ENCODE measurements at places on chromosomes 1 and 21.

- no peak for DNase-seq
Measured at GRCh38 chr1:230140221-230141020, 73.4 kb downstream of the GALNT2 start.

DNA sequence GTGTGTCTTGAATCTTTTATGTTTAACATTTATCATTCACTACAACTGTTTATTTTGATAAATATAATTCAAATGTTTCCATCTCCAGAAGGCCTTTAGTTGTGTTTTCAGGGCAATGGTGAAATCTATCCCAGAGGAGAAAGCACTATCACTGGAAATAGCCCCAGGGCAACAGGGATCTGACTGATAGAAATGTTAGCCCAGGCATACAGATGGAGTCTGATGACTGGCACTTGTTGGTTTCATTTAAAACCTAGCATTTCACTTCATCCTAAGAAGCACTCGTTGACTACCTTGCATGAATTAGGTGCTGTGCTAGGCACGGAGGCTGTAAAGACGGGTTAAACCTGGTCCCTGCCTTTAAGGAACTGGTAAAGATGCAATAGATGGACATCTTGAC, 103.1 kb downstream of the C1orf21 start:
- DNase-seq: no peak

- no peak for DNase-seq
Measured at GRCh38 chr1:23018661-23019093, 591 bp upstream of the KDM1A start.

DNA sequence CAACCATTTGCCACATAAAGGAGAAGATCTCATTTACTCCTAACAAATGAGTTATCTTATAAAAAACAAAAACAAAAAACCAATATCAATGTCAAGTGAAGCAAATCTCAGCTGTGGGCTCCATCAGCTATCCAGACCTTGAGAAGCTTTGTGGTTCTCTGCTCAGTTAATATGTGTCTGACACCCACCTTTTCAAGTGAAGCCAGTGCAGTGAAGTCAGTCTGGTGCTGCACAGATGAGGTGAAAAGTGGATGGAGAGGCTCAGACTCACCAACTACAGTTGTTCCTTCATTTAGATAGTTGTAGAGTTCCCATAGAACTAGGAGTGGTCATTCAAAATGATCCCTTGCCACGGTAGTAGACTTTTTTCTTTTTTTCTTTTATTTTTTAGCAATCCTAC, 106.8 kb downstream of the NTNG1 start:
- no peak for DNase-seq
